ENCODE measurements at places on chromosomes 3 and 15.

GRCh38 chr15:79209690-79210089 is 72.8 kb upstream of the ANKRD34C start:
- no peak for DNase-seq

- DNase-seq, result no peak
Measured at GRCh38 chr3:134353171-134353825, 20.9 kb downstream of the AMOTL2 start.

- no peak for DNase-seq
Measured at GRCh38 chr3:49053543-49053942, 24.3 kb upstream of the IMPDH2 start.

- no peak for DNase-seq
Measured at GRCh38 chr15:40055576-40056293, 16.8 kb upstream of the SRP14 start.

- no peak for DNase-seq
Measured at GRCh38 chr3:11609481-11609880, 34.2 kb downstream of the VGLL4 start.

DNA sequence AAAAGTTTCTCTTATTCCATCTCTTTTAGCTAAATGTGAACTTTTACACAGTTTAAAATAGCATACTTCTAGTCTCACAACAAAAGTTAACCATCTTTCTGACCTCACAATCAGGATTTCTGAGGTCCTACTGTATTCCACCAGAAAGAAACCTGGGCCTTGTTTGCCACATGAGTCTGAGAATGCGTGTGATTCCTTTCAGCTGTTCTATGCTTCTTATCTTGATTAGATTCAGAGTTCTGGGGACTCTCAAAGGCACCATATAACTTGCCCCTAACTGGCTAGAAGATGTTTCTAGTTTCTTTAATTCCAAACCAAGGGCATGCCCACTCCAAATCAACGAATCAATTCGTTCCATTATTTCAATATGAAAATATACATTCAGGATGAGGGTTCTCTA is 131.1 kb downstream of the ATP8B4 start:
- no peak for DNase-seq

- no peak for DNase-seq
Measured at GRCh38 chr3:34107669-34108068, 309.2 kb downstream of the PDCD6IP start.

DNA sequence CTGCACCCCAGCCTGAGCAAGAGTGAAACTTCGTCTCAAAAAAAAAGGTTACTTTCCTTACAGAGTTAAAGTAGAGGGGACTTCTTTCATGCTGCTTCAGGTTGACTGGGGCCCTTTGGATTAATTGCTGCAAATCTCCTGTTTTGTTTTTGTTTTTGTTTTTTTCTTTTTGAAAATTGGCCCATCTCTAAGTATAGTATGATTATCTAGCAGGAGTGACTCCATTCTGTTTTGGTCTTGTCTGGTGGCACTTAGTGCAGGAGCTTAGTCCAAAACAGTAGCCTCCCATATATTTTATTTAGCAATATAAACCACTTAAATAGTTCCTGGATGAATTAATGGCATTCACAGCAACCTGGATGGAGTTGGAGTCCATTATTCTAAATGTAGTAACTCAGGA is 113.0 kb downstream of the RPL22L1 start:
- no peak for DNase-seq

DNA sequence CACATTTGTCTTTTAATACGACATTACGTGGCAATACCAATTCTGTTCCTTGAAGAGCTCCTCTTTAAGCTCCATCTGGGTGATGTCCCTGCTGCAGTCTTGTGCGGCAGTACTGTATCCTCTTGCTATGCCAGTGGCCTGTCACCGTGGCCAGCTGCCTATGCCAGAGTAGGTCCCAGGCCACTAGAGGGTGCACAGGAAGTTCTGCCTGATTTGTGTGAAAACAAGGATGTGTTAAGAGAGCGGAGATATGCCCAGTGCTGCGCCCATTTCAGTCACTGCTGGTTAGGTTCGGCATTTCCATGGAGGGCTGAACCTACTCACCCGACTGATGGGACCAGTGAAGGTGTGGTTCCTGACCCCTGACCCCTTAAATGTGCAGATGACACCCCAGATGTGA is 25.2 kb downstream of the NIPA1 start:
- peak; percentile 44 for DNase-seq

DNA sequence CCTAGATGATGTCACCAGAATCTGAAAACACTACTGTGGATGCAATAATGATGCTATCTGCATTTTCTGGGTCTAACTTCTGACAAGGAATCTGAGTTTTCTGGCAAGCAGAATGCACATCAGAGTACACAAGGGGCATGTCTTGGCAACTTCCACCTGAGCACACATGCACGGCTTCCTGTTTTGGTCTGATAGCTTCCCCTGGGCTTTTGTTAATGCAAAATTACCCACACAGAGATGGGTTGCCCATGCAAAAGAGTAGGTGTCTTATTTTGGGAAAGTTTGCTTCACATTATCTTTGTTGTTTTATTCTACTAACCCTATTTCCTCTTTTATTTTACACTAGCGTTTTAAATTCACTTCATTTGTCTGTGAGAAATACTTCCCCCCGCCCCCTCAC is 74.2 kb upstream of the SATB1 start:
- no peak for DNase-seq

- no peak for DNase-seq
Measured at GRCh38 chr3:107670986-107671385, 148.2 kb downstream of the BBX start.

- no peak for DNase-seq
Measured at GRCh38 chr3:67946436-67946835, 292.0 kb upstream of the SUCLG2 start.

- peak; percentile 64 for DNase-seq
Measured at GRCh38 chr15:40782609-40783227, 12.9 kb downstream of the C15orf62 start.

DNA sequence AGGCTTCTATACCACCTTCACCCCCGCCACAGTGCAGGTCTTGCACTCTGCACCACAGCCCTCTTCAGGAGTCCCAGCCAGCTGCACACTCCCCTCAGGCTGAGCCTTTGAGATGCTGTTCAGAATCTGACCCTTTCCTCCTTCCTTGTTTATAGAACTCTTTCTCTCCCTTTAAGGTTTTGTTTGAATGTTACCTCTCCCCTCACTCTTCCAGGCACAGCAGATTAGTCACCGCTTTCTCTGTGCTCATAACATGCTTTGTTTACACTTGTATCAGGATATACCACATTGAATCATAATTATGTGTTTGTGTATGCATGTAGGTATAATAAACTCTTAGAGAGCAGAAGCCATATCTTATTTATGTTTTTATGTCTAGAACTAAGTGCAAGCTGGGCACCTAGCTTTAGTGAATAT is 168.4 kb upstream of the BCL6 start:
- no peak for DNase-seq

DNA sequence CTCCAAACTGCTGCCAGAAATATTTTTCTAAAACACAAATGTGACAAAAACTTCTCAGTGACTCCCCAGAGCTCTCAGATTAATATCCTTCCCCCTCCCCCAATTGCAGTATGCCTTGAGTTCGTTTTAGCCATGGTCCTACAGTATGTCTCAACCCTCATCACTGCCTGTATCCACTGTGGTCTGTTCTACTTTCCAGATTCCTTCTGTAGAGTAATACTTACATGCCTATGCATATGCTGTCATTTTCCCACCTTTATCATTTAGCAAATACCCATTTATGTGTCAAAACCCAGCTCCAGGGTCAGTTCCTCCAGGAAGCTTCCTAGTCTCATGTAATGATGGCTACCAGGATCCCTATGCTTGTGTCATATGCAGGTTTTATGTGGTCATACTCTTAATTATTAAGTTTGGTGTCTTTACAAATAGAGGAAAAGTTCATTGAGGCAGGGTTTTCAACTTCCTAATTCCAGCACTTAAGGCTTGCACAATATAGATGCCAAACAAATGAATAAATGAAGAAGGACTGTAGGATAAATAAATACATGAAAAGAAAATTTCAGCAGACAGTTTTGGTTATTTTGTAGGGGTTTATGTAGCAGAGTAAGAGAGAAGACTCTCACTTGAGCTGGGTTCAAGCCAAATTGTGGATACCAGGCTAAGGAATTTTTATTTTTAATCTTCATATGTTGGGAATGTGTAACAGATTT is 170.8 kb downstream of the ALCAM start:
- DNase-seq, result no peak

GRCh38 chr3:184005941-184006507 is 11.7 kb downstream of the ABCC5 start:
- DNase-seq, result no peak

All from HuH-7 (cell line).